Inflammatory macrophage treated with lipopolysaccharide for 4 hours (primary cell): ENCODE measurements at places on chromosomes 3 and 15.

GRCh38 chr15:63638839-63639238, 41.7 kb downstream of the FBXL22 start:
- peak; percentile 59 for DNase-seq

DNA sequence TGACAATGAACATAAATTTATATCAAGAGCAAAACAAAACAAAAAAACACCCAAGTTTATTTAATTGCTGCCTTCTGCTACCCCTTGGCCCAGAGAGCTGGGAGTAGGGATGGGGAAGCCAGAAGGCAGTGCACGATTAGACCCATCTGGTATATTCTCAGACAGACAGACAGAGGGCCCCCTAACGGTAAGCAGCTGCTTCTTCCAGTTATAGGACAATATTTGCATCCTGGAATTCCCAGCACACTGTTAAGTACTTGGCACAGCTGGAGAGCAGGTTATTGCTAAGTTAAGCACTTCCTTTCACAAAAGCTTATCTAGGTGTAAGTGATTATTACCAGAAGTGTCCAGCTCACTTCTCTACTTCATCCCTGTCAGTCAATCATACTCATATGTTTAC, 39.3 kb downstream of the C2CD4B start:
- DNase-seq: peak; percentile 38

GRCh38 chr3:42991341-42992315, 12.5 kb downstream of the GASK1A start:
- peak; percentile 16 for DNase-seq

DNA sequence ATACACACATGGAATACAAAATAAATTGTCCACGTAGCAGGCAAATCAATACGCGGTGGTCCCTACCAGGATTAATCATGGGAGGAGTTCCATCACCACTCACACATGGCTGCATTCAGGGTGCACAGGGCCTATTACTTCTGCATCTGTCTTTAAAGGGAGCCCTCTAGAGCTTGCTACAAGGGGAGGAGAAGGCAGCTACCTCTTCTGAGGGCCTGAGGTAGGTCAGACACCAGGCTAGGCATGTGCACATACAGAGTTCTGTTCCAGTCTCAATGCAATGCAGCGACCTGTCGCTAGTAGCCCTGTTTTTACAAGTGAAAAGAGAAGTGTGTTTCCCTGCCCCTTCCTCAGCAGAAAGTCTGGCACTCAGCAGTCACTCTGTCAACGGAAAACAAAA, 102.7 kb downstream of the ROBO2 start:
- no peak for DNase-seq

- DNase-seq: no peak
Observed at GRCh38 chr3:125428216-125428830, 53.2 kb upstream of the ZNF148 start.

DNA sequence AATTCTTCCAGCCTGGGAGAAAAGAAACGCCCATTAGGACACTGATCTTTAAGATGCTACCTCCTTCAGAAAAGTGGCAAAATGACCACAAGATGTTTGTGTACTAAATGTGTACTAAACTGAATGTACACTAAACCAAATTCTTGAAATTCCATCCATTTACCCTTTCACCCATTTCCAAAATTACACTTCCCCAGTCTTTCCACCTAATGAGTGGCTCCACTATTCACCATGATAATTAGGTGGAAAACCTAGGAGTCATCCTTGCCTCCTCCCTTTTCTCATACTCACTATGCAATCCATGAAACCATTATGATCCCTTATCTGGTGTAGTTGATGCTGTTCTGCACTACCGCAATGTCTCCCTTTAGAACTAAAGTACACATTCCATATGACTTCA, 452.1 kb upstream of the THBS1 start:
- DNase-seq: no peak

DNA sequence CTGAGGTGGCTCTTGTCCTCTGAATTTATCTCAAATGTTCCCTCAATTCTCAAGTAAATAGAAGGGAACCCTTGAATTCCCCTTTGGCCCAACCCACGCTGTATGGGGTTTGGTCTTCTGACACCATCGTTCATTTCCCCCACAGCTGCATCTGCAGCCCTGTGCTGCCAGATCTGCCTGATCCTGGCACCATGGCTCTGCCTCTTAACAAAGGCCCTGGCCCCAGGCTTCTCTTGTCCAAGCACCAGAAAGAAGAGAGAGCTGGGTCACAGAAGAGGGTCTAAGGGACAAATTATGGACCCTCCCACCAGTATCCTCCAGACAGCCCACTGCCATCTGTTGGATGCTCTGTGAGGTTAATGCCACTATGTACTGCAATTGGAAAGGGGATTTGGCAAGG, 1.8 kb downstream of the MAP1A start:
- DNase-seq: no peak

DNA sequence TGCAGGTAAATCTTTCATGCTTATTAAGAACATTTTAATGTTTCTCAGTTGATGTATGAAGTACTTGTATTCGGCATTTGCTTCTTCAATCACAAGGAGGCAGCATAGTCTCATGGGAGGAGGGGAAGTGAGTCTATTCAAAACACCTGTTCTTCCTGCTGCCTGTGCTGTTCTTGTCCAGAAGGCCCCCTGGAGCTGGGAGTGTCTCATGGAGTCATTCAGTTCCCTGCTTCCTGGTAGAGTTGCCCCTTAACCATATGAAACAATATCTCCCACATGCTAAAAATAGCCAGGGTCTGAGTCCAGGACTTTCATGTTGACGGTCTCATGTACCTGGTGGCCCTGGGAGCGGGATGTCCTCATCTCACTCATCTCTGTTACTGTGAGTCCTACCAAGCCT, 15.5 kb upstream of the PPP1R2 start:
- DNase-seq: no peak

GRCh38 chr15:91852741-91853510, 582 bp upstream of the SLCO3A1 start:
- DNase-seq: peak; percentile 96

DNA sequence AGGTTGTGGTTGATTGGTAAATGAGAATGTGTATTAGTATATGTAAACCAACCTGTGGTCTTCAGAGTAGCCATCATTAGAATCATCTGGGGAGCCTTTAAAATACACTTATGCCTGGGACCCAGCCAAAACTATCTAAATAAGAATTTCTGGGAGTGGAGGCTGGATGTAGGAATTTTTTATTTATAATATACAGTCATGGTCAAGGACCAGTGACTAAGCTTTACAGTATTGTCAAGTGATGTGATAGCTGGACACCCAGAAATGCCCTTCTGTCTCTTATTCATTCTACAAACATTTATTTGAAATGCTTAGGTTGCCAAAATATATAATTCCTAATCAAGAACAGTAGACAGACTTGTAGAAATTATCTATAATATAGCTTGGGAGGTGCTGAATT, 132.2 kb downstream of the MBNL1 start:
- DNase-seq: no peak

DNA sequence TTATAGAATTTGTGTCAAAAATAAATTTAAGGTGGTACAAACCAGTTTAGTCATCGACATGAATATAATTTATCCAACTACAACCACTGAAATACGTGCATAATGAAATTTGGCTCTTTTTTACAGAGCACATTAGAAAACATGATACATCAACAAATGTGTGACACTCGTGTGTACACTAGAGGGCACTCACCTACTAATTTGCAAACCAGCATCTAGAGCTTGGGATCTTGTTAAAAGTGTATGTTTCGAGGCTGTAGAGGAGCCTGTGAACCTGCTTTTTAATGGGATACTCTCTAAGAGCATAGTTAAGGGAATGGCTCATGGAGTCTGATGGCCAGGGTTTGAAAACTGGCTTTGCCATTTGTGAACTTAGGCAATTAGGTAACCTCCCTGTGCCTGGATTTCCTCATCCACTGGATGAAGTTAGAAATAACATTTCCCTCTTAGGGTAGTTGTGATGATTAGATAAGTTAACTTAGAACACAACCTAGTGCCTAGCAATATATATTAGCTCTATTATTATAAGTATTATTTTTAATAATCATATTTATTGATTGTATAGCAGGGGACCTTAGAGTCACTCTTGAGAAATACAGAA, 8.8 kb upstream of the CPOX start:
- peak; percentile 67 for DNase-seq

- no peak for DNase-seq
Observed at GRCh38 chr3:111285694-111286093, 214.1 kb downstream of the NECTIN3 start.

GRCh38 chr3:30915782-30916181, 21.3 kb upstream of the GADL1 start:
- DNase-seq: no peak

- no peak for DNase-seq
Observed at GRCh38 chr3:63872135-63872924, 8.7 kb downstream of the ATXN7 start.

- DNase-seq: no peak
Observed at GRCh38 chr3:38089163-38089562, 47.8 kb downstream of the ACAA1 start.

- DNase-seq: no peak
Observed at GRCh38 chr15:79523266-79523665, 91.1 kb downstream of the MINAR1 start.

DNA sequence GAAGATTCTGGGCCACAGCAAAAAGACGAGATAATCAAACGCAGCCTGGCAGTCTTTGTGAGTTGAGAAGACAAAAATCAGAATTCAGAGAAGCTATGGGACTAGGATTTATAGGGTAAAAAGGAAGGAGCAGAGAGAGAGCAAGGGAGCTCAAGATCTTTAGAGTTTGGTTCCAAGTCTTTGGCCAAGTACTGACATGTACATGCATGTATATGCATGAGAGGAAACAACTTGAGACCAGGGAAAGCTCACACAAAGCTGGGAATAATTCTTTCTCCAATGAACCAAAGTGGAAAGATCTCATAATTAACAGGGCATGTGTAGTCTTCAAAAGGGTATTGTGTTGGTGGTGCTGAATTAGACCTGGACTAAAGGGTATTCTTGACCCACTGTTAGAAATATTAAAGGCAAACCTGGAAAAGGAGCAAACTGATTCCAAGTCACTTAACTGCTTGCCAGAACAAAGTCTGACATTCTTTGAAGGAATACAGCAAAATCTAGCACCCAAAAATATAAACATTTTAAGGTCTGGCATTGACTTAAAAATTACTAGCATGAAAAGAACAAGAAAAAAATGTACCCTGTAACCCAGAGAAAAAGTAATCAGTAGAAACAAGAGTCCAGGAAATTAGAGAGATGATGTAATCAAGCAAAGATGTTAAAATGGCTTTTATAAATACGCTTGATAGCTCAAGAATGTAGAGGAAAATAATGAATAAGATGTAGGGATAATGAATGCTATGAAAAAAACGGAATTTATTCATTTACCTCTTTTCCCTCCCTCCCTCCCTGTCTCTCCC, 226.0 kb upstream of the CGNL1 start:
- no peak for DNase-seq

DNA sequence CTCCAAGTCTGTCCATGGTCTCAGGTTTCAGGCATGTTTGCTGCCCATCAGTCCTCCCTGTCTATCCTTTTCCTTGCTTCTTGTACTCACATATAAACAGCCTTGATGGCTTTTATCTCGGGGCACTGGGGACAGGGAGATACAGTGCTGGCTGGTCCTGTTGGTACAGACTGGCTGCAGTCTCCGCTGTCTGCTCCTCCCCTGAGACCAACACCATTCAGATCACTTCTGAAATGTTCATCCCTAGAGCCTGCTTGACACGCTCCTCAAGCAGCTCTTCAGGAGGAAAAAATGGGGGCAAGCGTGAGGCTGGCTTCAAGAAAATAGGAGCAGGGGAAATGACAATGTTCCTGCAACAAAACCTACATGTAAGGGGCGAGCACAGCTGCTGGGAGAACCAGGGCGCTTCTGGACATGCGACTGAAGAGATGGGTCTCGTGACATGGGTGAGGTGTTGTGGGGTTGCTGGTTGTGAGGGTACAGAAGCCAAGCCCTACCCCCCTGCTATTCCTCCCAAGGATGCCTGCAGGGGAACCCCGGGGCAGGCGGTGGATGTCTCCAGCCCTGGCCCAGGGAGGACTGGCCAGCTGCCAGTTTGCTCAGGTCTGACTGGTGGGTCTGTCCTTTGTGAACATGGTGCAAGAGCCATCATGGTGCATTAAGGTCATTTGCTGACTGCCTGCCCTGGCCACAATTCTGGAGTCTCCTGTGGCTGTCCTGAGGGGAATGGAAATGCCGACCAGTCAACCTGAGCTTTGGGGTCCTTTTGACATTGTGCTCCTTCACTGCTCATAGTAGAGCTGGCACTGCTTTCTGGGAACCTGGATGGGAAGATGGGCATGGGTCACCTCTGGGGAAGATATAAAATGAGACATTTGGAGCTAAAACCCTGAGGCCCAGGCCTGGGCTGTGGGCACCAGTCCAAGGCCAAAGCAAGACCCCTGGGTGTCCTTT, 40.1 kb downstream of the KY start:
- DNase-seq: no peak

DNA sequence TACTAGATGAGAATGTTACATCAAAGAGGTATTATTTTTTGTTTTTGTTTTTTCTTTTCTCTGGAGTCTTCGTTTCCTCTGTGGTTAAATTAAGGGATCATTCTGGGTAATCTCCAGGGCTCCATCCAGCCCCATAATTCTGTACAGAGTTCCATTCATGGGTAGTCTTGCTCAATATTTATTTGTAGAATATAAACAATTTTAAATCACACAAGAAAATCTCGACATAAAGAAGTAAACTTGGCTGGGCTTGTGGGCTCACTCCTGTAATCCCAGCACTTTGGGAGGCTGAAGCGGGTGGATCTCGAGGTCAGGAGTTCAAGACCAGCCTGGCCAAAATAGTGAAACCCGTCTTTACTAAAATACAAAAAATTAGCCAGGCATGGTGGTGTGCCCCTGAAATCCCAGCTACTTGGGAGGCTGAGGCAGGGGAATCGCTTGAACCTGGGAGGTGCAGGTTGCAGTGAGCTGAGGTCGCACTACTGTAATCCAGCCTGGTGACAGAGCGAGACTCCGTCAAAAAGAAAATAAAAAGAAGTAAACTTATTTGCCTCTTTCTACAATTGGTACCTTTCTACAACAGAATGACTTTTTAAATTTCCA, 166.8 kb upstream of the TGFBR2 start:
- no peak for DNase-seq

GRCh38 chr3:141094790-141095545, 43.8 kb downstream of the SPSB4 start:
- DNase-seq: no peak

DNA sequence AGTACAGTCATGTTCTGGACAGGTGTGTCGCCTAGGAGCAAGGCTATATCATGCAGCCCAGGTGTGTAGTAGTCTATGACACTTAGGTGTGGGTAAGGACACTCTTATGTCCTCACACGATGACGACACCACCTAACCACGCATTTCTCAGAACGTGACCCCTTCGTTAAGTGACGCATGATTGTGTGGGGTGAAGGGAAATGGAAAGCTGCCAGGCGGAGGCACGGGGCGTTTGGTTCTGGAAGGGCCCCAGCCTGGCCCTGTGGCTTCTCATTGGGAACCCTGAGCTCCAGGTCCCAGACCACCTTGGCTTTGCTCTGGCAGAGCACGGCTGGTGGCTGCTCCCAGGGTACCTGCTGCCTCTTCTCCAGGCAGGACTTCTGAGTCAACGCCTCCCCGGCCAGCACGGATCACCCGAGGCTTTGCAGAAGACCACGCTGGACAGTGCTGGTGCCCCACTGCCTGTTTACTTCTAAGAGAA, 39.3 kb downstream of the FBLN2 start:
- no peak for DNase-seq

GRCh38 chr15:52649686-52650085, 29.5 kb downstream of the ATOSA start:
- DNase-seq: no peak
